Choroid plexus epithelial cell (primary cell): ENCODE measurements at places on chromosomes 1 and 21.

DNA sequence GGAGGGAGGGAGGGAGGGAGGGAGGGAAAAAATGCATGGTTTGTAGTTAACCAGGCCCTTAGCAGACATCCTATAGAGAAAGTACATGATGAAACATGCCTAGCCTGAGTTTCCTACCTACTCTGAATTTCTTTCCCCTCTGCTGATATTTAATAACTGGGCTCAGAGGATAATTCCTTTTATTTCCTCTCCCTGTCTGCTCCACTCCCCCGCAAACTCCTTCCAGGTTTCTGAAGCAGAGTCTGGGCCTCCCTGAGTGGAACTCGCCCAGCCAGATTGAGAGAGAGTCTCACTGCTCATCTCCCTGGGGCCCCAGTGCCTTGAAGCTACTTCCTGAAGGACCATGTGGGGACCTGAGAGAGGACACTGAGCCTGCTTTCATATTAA lies 111.9 kb upstream of the SLC44A3 start:
- no peak for DNase-seq

- no peak for DNase-seq
These were observed 160.1 kb upstream of the COL6A1 start for GRCh38 chr21:45821315-45821962.

GRCh38 chr1:76425201-76426145 lies 350.9 kb downstream of the ST6GALNAC3 start:
- DNase-seq, result peak; percentile 93

DNA sequence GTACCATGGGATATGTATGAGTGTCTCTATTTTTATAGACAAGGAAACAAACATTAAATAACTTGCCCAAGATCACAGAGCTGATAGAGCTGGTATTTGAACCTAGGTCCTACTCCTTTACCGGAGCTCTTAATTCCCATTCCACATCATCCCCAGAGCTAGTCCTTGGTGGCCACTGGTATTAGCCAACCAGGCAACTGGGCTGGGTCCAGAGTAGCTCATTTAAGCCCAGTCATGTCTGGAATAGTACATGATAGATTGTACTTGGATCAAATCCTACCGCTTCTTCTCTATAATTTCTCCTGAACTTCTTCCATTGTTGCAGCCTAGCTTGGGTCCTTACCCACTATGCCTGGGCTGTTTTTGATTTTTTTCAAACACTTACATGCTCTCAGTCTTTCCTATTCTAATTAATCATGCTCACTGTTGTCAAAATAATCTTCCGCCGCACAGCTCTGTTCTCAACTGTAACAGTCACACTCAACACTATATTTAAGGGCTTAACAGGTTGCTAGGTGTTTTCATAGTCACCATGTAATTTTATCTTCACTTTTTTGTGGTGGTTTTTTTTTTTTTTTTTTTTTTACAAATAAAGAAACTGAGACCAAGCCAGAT lies 80.2 kb downstream of the COLGALT2 start:
- no peak for DNase-seq

DNA sequence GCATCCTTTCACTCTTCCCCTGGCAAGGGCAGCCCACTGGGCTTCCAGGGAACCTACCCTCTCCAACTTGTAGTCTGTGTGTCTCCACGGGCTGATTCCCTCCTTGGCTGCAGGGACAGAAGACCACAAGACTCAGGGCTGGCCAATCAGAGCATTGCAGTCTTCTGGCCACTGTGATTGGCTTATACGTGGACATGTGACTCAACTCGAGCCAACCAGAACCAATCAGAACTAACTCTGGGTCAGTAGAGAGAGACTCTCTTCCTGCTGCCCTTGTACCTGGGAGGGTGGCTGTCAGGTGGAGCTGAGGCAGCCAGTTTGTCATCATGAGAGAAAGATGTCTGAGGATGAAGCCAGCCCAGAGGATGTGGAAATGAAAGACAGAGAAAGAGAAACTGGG lies 64.0 kb downstream of the DHRS3 start:
- no peak for DNase-seq

- no peak for DNase-seq
These were observed 66.5 kb downstream of the PRRX1 start for GRCh38 chr1:170730438-170730837.
